ENCODE measurements at places on chromosomes 6 and 20.
A peak's percentile ranks its signal among the peaks of the same experiment; 100 is the strongest.

- DNase-seq, result no peak
Measured at GRCh38 chr20:45036044-45036755, 64.7 kb downstream of the KCNS1 start.

DNA sequence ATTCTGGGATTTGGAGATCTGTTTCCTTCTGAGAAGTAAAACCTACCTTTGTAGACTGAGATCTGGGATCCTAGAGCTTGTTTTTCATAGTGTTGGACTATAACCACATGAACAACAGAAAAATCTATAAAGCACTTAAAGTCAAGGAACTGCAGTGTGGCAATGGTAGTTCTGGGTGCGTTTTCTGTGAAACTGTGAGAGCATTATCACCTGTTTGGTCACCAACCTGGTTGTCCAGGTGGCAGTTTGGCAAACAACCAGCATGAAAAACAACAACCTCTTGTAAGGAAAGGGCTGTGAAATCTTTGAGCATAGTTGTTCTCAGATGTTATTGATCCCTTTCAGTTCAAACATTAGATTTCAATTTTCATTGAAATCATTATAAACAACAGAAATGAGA, 215.8 kb upstream of the CITED2 start:
- no peak for DNase-seq

DNA sequence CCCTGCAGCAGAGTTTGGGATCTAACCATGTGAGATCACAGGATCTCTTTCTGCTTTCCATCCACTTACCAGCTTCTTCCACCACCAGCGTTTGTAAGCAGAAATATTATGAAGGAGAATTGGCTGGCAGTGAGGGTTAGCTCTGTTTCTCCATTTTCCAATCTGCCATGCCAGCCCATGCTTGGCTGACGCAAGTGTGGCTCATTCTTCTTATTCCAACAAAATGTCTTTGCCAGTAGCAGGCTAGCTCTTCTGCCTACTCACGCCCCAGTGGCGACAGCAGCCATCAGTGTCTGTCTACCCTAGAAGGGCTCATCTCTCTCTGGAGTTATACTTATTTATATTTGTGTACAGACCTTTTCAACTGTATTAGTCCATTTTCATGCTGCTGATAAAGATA, 286.2 kb downstream of the FARS2 start:
- DNase-seq, result no peak

GRCh38 chr20:15596220-15596890, 976.9 kb downstream of the KIF16B start:
- no peak for DNase-seq

- DNase-seq, result no peak
Measured at GRCh38 chr20:45085289-45085688, 15.6 kb downstream of the KCNS1 start.

DNA sequence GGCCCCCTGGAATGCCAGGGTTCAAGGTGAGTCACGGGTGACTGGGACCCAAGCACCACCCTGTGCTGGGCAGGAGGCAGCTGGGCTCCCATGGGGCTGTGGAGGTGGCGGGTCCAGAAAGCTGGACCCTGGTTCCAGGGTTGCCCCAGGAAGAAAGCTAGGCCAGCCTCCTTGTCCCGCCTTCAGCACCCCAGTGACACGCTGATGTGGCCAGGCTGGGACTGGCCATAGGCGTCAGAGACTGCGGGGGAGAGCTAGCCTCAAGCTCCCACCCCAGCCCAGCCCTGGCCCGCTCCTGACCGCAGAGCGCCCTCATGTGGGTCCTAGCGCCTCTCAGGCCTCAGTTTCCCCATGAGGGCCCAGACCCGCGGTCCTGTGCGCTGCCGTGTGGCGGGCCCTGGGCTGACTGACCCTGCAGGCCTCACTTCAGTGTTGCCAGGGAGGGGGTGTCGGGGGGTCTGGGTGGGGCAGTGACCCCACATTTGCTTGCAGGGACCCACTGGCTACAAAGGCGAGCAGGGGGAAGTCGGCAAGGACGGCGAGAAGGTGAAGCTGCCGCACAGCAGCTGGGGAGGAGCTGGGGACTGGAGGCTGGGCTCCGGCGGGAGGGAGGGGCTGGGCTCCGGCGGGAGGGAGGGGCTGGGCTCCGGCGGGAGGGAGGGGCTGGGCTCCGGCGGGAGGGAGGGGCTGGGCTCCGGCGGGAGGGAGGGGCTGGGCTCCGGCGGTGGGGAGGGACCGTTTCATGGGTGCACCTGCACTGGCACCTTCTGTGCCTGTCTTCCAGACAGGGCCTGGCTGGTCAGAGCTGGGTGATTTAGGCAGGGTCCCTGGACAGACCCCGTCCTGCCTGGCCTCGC, 7.9 kb downstream of the COL9A3 start:
- DNase-seq, result peak; percentile 79

- no peak for DNase-seq
Measured at GRCh38 chr6:92710048-92710447, 709.3 kb downstream of the EPHA7 start.

- DNase-seq, result peak; percentile 24
Measured at GRCh38 chr6:111423960-111424846, 58.8 kb downstream of the REV3L start.

DNA sequence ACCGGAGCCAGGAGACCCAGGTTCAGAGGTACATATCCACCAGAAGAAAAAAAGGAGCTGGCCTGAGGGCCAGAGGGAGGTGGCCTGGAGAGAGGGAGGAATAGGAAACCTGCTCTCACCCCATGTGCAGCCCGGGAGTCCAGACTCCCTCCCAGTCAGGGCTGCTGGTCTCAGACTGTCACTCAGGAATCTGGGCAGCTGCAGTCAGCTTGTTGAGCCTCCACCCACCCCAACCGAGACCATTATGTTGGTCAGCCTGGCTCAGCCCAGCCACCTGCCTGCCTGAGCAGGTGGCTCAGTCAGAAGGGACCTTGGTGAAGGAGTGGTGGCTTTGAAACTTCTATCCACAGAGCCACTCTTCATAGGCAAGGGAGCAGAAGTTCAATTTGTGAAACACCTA, 53.3 kb upstream of the EPB41L1 start:
- no peak for DNase-seq

DNA sequence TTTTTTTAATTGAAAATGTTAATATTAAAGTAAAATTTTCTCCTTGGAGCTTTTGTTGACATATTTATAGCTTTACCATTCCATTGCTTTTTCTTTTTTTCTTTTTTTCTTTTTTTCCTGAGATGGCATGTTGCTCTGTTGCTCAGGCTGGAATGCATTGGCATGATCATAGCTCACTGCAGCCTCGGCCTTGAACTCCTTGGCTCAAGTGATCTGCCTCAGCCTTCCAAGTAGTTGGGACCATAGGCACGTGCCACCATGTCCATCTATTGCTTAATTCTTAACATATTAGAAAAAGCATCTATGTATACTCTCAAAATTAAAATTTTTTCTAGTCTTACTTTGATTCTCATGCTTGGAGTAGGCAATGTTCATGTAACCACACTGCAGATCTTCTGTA, 43.0 kb downstream of the RALGAPB start:
- DNase-seq, result no peak

DNA sequence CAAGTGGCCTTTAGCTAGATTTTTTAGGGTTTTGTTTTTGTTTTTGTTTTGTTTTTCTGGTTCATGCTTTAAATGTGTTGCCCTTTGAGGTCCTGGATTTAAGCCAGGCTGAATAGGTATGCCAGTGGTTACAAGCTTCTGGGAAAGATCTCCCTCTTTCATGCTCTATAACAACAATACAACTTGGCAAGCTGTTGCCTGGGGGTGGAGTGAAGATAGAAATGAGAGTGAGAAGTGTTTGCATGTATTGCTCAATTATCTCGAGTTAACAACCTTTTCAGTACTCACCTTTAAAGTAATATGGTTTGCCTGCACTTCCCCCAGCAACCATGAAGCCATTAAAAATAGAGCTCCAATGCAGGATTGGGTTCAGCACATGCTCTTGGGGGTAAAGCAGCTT, 19.2 kb upstream of the HAO1 start:
- DNase-seq, result no peak

GRCh38 chr20:62772990-62773844, 23.1 kb upstream of the MRGBP start:
- no peak for DNase-seq

GRCh38 chr6:117142995-117143394, 122.4 kb upstream of the VGLL2 start:
- no peak for DNase-seq

- no peak for DNase-seq
Measured at GRCh38 chr20:37490663-37491350, 30.2 kb upstream of the NNAT start.

DNA sequence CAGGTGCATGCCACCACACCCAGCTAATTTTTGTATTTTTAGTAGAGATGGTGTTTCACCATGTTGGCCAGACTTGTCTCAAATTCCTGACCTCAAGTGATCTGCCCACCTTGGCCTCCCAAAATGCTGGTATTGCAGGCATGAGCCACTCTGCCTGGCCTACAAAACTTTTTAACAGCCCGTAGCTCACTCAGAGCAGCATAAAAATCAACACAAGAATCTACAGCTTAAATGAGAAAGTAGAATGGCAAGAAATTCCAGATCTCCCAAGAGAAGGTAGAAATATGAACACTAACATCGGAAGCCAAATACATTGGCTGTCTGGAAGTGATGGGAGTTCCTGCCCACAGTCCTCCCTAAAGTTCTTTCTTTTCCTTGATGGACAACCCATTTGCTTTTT, 43.7 kb downstream of the SCGN start:
- no peak for DNase-seq

DNA sequence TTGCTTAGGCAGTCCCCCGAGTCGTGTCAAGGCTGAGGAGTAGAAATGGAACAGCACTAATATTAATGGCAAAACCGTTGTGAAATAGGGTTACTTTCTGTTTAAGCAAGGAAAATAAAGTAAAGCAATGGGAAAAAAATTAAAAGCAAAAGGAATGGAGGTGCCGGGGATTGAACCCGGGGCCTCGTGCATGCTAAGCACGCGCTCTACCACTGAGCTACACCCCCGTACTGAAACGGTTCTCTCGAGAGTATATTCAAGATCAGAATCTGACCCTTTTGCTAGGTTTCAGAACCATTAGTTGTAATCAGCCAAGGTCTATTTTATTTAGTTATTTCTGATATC, 85.5 kb downstream of the TRIM27 start:
- DNase-seq, result no peak

DNA sequence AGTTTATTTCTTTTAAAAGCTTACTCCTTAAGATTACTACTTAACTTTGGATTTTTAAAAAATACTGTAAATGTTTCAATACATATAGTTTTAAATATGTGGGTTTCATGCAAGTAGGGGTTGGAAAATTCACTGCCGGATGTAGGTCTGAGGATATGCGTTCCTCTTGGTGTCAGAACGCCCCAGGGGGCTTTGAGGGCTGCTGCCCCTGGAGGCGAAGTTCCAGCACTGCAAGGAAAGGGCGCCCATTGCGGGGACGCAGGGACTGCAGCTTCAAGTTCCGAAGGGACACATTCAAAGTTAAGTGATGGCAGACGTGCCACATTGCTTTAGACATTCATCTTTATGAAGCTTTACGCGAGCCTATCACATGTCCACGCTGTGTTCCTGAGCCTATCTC, 152.9 kb downstream of the SOD2 start:
- no peak for DNase-seq

- peak; percentile 55 for DNase-seq
Measured at GRCh38 chr6:111011360-111012142, 29.7 kb downstream of the RPF2 start.

All from D341Med (cell line).